Keratinocyte (primary cell): ENCODE measurements at places on chromosomes 6 and 20.

- no peak for DNase-seq
Observed at GRCh38 chr20:24910461-24910860, 38.6 kb upstream of the CST7 start.

- no peak for DNase-seq
Observed at GRCh38 chr6:16547587-16547986, 213.7 kb downstream of the ATXN1 start.

- DNase-seq, result no peak
Observed at GRCh38 chr6:24931296-24931695, 4.5 kb downstream of the RIPOR2 start.

GRCh38 chr6:27839626-27840475, 72.3 kb downstream of the OR2B2 start:
- DNase-seq, result no peak

DNA sequence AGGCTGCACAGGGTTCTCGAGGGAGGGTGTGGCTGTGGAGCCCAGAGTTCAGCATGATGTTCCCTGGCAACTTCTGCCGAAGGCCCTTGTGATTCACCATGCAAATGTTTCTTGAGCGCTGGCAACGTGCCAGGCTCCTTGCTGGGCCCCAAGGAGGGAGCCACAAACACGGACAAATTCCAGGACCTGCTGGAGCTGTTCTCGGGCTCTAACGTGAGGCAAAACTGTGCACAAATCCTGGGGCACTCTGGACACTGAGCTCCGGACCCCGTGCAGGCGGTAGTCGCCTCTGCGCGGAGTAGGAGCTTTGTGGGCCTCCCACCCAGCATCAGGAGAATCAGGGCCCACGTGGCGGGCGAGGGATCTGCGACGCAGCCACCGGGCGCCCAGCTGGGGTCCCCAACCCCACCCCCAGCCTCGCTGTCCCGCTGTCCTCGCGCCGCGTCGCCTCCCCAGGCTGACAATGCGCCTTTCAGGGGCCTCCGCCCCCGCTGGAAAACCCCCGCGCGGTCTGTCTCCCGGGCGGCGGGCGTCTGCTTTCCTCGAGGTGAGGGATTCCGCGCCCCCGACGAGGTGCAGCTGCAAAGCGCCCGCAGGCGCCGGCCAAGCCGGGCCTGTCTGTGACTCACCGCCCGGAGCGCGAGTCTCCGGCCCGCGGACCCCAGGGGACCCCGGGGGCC, 31.7 kb upstream of the SCUBE3 start:
- peak; percentile 84 for DNase-seq

GRCh38 chr6:4243237-4243636, 107.9 kb upstream of the ECI2 start:
- DNase-seq, result no peak

GRCh38 chr6:157213907-157214565, 109.3 kb downstream of the TMEM242 start:
- no peak for DNase-seq

GRCh38 chr6:135576055-135576454, 78.5 kb upstream of the AHI1 start:
- DNase-seq, result no peak
